ENCODE measurements at places on chromosomes 11 and 22.

DNA sequence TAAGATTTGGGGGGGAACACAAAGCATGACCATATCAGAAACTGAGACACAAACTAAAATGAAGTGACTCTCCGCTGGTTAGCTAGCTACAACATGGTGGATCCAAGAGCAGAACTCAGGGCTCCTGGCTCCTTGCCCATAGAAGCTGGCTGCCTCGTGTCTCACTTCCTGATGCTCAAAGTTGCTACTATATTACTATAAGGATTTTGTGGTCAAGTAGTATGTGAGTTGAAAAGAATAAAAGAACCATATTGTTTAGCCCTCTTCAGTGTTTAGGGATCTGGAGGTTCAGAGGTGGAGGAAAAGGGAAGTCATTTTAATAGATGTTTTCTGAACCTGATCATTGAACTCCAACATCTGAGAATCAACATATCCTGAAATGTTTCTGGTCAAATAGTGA is 16.9 kb upstream of the SIK2 start:
- DNase-seq, result no peak

GRCh38 chr11:124830749-124831148 is 30.5 kb upstream of the MSANTD2 start:
- no peak for DNase-seq

DNA sequence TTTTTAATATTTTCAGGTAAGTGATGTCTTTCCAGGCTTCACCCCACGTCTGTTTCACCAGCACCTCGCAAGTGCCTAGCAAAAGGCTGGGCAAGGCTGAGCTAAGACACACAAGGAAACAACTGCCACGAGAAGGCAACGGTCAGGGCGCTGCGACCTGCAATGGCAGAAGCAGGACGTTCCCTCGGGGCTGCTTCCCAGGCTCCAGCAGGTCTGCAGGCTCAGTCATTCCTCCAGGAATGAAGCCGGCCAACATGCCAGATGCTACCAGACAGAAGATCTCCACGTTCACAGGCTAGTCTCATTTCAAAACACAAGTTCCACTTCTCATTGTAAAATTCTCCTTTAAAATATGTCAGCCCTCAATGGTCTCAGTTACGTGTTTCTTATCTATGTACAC is 45.5 kb downstream of the CELSR1 start:
- no peak for DNase-seq

GRCh38 chr11:47593934-47594855 is at the start of gene C1QTNF4:
Gene C1QTNF4, minus strand, starts transcription at chr11:47594411. Its CDS starts 3,601 bp downstream, at chr11:47590810.
- peak; percentile 58 for DNase-seq

DNA sequence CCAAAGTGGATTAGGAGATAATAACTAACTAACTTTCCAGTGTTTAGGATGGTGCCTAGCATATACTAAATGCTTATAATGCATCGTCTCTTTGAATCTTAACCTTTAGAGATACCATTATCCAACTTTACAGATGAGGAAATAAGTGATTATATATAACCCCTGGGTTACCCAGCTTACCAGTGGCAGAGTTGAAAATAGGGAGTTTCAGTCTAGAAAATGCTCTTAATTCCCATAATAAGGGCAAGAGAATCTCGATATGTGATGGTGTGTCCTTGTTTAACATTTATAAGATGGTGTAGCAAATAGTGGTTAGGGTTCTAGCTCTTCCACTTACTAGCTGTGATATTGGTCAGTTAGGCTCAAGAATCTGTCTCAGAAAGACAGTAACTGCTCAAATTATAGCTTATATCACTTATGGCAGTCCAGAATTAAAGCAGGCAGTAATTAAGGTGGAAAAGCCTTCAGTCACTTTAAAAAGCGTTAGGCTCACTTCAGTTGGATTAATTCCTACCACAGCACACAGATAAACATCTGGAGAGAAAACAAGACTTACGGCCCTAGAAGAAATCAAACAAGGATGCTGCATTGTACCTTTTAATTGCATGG is 6.3 kb downstream of the XBP1 start:
- DNase-seq, result no peak

DNA sequence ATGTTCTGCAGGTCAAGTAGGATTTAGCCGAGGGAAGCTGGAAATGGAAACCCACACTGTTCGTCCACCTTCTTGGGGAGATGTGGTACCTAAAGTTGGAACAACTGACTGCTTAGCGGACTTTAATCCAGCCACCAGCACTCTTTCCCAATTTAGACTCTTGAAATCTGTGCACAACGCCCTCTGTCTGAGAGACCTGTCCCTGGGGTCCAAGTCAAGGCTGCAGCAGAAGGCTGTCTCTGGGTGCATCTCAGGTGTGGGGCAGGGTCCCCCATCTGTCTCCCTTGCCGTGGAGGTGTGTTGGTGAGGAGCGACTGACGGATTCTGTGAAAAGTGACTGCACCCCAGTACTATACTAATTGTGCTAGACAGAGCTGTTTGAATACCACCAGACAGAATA is 168.2 kb upstream of the CADM1 start:
- no peak for DNase-seq

- DNase-seq, result no peak
These were observed 36.5 kb downstream of the MADD start for GRCh38 chr11:47306484-47306844.

DNA sequence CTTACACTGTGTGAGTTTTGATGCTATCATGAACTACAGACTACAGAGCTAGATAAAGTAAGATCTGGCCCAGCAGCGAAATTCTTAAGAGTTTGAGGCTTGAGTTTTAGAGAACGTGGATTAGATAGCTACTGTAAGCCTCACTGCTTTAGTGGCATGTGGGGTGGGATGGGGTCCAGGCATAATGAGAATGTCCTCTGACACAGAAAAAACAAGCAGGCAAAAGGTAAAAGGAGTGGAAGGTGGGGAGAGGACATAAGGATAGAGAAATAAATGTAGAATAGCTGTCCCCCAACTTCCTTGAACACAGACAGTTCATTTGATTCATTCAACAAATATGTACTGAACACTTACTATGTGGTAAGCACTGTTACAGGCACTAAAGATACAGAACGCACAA is 324.5 kb upstream of the PITPNB start:
- DNase-seq, result no peak

DNA sequence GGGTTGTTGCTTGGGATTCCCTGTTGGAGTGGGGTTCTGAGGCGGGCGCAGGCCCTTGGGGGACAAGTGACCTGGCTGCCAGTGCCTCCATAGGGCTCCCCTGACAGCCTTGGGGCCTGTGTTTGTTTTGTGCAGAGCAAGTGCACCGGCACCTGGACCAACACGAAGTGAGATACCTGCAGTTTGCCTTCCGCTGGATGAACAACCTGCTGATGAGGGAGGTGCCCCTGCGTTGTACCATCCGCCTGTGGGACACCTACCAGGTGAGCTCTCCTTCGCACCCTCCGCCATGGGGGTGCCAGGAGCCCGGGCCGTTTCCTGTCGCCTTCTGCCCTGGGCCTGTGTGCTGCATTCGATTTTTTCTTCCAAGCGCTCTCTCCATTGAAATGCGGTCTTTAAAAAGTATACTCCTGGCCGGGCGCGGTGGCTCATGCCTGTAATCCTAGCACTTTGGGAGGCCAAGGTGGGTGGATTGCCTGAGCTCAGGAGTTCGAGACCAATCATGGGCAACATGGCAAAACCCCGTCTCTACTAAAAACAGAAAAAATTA is 274.6 kb downstream of the TBC1D22A start:
- no peak for DNase-seq

All from SK-N-DZ (cell line).